Neuronal stem cell (in vitro differentiated cells): ENCODE measurements at places on chromosomes 12 and 14.

GRCh38 chr14:94769391-94770250 is at the start of gene GSC:
TSS of gene GSC (minus strand) at chr14:94770113. CDS start at chr14:94770015, 98 bp downstream.
- peak within 1 kb of the TSS; percentile 12 for H3K4me3 ChIP-seq
- peaks cover 33% of the 10 kb centered on the region for H3K27me3 ChIP-seq
- H3K4me1 ChIP-seq = peaks cover 45% of the 10 kb centered on the region
- H3K36me3 ChIP-seq = no peaks in the 10 kb centered on the region

GRCh38 chr14:37036669-37037341 is 135.6 kb downstream of the SLC25A21 start:
- no peak for DNase-seq
- no peak overlapping the region for H3K4me3 ChIP-seq
- H3K36me3 ChIP-seq = no peaks in the 10 kb centered on the region
- H3K27me3 ChIP-seq = no peaks in the 10 kb centered on the region

DNA sequence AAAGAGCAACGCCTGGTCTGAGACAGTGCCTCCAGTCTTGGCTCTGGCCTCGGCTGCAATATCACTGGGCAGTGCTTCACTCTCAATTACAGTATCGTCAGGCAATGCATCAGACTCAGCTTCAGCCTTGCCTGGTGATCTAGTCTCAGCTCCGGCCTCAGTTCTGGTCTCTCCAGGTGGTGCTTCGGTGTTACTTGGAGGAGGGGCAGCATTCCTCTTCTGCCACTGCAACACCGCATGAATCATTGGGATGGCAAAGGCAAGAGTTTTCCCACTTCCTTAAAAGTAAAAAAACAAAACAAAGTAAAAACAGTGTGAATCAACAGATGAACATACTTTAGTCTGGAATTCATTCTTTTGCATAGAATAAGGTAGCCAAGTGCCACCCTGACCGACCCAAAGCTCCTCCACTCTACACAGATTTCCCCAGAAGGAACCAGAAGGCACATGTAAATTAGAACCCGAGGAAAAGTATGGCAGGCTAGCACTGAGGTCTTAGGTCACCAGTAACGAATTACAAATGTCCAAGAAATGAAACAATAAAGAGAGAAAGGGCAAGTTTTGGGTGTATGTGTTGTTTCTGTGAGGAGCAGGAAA is 18.6 kb downstream of the DDX24 start:
- no peak overlapping the region for H3K4me3 ChIP-seq
- peaks cover 77% of the 10 kb centered on the region for H3K36me3 ChIP-seq
- H3K4me1 ChIP-seq = peaks cover 5% of the 10 kb centered on the region
- H3K27me3 ChIP-seq = no peaks in the 10 kb centered on the region

- H3K4me1 ChIP-seq = no peaks in the 10 kb centered on the region
- H3K27me3 ChIP-seq = no peaks in the 10 kb centered on the region
- H3K4me3 ChIP-seq = no peak overlapping the region
- no peak for DNase-seq
Observed at GRCh38 chr12:15562263-15562662, 226.9 kb downstream of the EPS8 start.

DNA sequence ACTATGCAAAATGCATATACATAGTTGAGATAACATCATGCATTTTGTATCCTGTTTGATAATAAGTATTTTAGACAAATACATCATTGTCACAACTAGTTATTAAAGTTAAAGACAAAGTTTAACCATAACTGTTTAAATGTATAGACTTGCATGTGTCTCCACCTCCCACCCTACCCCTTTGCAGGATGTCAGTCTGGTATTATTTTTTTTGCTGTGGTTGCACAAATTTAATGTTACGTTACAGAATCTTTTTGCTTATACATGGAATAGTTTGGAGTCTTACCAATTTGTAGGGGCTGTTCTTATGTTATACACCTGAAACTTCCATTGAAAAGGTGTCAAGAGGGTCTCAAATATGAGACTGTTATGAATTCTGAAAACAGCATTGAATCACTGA is 5.6 kb downstream of the CHST11 start:
- no peaks in the 10 kb centered on the region for H3K27me3 ChIP-seq
- no peak overlapping the region for H3K4me3 ChIP-seq
- H3K4me1 ChIP-seq = peaks cover 5% of the 10 kb centered on the region

GRCh38 chr12:46386360-46386867 is 13.8 kb upstream of the SLC38A2 start:
- no peaks in the 10 kb centered on the region for H3K36me3 ChIP-seq
- H3K27ac ChIP-seq = no peak overlapping the region
- DNase-seq = no peak
- peaks cover 10% of the 10 kb centered on the region for H3K4me1 ChIP-seq
- H3K27me3 ChIP-seq = no peaks in the 10 kb centered on the region
- H3K4me3 ChIP-seq = no peak overlapping the region

DNA sequence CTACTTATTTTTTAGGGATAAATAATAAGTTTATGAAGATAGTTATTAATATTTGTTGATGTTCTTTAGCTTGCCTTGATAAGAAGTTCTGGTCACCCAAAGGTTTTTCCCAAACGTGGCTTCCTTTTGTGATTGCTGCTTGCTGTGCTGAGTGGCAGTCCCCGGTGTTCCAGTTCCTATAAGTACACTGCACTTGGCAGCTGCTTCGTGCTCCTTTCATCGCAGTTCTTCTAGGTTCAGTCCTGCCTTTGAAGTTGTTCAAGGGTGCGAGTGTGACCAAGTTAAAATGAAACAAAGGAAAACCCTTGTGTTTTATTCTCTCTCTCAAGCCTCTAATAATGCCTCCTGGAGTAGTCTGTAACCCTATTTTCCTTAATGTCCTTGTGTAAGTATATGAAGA is 128.5 kb upstream of the ATF1 start:
- H3K36me3 ChIP-seq = peaks cover 14% of the 10 kb centered on the region
- no peaks in the 10 kb centered on the region for H3K27me3 ChIP-seq
- H3K4me3 ChIP-seq = no peak overlapping the region
- no peak overlapping the region for H3K27ac ChIP-seq
- H3K4me1 ChIP-seq = peaks cover 6% of the 10 kb centered on the region
- DNase-seq = no peak

DNA sequence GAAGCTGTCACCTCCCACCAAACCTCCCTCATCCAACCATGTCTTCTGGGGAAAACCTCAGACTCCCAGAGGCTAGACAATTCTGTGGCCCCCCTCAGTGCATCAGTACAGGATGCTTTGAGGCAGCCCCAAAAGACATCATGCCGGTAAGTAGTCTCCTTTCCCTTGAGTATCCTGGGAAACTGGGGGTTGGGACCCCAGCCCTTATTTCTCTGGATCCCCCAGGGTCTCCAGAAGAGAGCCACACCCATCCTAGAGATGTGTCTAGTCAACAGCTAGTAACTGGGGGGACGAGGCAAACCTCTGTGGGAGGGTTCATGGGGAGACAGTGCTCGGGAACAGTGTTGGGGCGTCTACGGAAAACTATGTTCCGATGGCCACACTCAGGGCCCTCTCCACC is 974.2 kb upstream of the TMEM132C start:
- no peak overlapping the region for H3K27ac ChIP-seq
- DNase-seq = no peak
- no peaks in the 10 kb centered on the region for H3K27me3 ChIP-seq
